ENCODE measurements at places on chromosomes 4 and X. TPM values are rescaled to one million over a fixed set of nuclear protein-coding genes. Genes with fewer than 3 reads are reported as not detected.

The WNK3 gene
- 1.4 TPM for total RNA-seq

The FAM47A gene
- total RNA-seq = not detected

The NUP62CL gene
- 0.19 TPM for total RNA-seq

The MAGEA12 gene
- not detected for total RNA-seq

The PPEF1 gene
- total RNA-seq = not detected

The ARFIP1 gene
- 31.7 TPM for total RNA-seq

The TBCK gene
- 28.1 TPM for total RNA-seq

The CLDN34 gene
- not detected for total RNA-seq

The GPR34 gene
- total RNA-seq = not detected

The SCFD2 gene
- total RNA-seq = 35.3 TPM

The BCOR gene
- total RNA-seq = 9.3 TPM

Data from cardiac ventricle fibroblast (primary cell).